ENCODE measurements at places on chromosomes 2 and 18.

DNA sequence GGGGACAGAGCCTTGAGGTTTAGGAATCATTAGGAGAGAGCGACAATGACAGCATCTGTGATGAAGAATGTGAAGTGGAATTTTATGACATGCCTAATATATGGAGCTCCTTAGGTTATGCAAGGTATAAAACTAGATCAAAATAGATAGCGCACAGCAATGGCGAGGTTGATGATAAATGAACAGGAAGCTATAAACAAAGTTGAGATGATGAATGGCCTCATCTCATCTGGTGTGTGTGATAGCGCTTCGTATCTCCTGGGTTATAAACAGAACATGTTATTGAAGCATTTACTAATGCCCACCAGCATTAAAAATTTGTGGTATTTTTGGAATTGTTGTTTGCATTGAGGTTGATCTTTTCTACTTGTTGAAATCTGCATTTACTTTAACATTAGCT lies 231.5 kb downstream of the LTBP1 start:
- DNase-seq = no peak

GRCh38 chr2:9708683-9709538 lies 78.1 kb upstream of the YWHAQ start:
- no peak for DNase-seq

DNA sequence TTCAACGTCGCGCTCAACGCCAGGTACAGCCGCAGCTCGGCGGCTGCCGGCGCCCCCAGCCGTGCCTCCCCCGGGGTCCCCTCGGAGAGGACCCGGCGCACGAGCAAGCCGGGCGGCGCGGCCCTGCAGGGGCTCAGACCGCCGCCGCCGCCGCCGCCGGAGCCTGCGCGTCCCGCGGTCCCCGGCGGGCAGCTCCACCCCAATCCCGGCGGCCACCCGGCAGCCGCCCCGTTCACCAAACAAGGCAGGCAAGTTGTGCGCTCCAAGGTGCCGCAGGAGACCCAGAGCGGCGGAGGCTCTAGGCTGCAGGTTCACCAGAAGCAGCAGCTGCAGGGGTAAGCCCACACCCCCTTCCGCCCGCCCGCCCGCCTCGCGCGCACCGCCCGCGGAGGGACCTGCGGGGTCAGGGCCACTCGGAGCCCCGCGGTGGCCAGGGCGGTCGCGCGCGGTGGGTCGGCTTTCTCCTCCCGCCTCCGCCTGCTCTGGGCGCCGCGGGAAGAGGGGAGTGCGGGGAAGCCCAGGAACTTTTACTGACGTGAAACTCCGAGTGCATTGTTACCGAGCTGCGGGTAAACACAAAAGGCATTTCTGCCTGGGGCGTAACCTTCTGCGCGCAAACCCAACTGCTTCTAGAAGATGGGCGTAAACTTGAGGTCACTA lies 861 bp downstream of the LTBP1 start:
- DNase-seq = no peak

DNA sequence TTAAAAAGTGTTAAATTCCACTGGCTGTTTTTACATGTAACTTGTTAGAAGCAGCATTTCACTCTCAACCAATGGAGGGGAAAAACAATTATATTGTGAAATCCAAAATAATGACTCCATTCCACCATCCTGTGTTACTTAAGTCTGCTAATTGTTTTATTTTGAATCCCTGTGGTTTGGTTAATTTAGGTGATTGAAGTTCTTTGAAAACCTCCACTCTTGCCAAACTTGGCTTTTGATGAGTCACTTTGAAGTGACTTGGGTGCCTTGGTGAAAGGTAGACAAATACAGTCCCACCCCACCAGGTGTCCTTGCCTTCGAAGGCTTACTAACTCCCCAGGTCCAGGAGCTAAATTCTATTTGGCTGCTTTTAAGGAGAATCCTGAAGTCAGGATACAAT lies 1303.8 kb upstream of the NRXN1 start:
- no peak for DNase-seq

GRCh38 chr18:59783138-59783537 lies 85.9 kb upstream of the CCBE1 start:
- no peak for DNase-seq

DNA sequence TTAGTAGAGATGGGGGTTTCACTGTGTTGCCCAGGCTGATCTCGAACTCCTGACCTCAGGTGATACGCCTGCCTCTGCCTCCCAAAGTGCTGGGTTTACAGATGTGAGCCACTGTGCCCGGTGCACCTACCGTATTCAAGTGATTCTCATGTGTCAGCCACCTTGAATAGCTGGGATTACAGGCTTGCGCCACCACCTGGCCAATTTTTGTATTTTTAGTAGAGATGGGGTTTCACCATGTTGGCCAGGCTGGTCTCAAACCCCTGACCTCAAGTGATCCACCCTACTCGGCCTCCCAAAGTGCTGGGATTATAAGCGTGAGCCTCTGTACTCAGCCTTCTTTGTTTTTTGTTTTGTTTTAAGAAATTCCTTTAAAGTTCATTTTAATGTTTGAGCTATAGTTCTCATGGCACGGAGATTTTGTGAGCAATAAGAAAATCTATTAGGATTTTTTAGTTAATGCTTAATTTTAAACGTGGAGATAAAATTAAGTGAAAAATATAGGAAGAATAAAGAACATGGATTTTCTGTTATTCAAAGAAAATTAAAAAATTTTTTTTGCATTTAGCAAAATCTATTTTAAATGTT lies 242.6 kb downstream of the PHLPP1 start:
- peak; percentile 36 for DNase-seq

- no peak for DNase-seq
Measured at GRCh38 chr18:48167897-48168253, 237.4 kb upstream of the SMAD2 start.

- DNase-seq = no peak
Measured at GRCh38 chr2:197161774-197162173, 148.8 kb downstream of the ANKRD44 start.

GRCh38 chr2:232697807-232698110 lies 628 bp downstream of the GIGYF2 start:
- peak; percentile 10 for DNase-seq

DNA sequence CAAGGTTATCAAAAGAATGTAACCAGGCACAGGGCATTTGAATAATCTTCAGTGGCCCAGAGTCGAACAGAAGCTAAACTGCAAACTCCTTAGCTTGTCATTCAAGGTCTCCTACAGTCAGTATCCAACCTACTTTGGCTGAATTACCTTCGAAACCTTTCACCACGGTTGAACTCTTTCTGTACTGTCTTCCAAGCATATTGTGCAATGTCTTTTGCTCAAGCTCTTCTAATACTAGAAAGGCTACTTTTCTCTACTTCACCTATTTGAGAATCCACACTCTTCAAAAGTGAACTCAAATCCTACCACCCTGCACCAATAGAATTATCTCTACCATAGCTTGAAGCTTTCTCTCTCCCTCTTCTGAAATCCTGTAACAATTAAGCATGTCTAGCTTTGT lies 142.9 kb downstream of the NR4A2 start:
- no peak for DNase-seq

GRCh38 chr18:22559414-22560274 lies 141.9 kb upstream of the CTAGE1 start:
- no peak for DNase-seq

DNA sequence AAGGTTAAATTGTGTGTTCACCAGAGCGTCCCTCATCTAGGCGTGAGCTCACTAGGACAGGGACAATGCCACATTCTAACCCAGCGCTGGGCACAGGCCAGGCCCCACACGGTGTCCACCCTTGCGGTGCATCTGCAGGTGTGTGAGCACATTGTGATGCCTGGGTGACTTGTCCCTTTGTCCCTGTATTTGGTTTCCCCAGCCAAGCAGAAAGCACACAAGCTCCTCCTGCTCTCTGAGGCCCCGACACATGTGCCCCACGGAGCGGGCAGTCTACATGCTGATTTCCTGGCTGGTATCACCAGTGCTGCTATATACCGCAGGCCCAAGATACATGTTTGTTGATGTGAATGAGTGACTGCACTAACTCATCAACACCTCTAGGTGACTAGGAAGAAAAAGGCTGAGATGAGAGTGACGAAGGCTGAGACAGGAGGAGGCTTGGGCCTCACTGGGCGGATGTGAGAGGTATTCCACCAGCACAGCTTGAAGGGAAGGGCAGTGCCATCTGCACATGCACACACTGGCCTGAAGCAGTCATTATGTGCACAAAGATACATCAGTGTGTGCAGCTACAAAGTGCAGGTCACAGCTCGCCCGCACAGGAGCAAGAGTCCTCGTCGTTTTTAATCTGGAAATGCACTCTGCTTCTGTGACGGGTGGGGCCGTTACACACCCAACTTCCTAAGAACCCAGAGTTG lies 205.9 kb downstream of the EIPR1 start:
- DNase-seq = no peak

- DNase-seq = no peak
Measured at GRCh38 chr2:201377218-201377617, 20.1 kb upstream of the FLACC1 start.

DNA sequence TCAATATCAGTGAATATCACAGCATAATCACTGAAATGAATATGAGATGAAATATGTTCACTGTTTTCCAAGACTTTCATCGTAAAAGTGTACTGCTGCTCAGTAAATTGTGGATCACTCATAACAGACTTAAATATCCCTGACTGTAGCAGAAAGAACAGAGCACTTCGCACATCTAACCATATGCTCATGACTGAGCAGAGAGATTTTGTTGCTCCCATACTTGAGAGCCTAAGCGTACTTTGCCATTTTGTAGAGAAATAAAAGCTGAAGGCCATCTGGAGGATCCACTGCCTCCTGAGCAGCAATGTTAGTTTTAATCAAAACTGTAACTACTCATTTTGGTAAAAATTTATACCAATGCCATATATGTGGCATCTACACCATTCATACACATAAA lies 243.5 kb downstream of the STK39 start:
- DNase-seq = no peak

GRCh38 chr2:85584354-85584856 lies at the start of gene VAMP5:
Gene VAMP5 (plus strand): TSS chr2:85584431. CDS start chr2:85584491, 60 bp downstream.
- no peak for DNase-seq

- no peak for DNase-seq
Measured at GRCh38 chr2:163132850-163133249, 294.3 kb upstream of the KCNH7 start.

DNA sequence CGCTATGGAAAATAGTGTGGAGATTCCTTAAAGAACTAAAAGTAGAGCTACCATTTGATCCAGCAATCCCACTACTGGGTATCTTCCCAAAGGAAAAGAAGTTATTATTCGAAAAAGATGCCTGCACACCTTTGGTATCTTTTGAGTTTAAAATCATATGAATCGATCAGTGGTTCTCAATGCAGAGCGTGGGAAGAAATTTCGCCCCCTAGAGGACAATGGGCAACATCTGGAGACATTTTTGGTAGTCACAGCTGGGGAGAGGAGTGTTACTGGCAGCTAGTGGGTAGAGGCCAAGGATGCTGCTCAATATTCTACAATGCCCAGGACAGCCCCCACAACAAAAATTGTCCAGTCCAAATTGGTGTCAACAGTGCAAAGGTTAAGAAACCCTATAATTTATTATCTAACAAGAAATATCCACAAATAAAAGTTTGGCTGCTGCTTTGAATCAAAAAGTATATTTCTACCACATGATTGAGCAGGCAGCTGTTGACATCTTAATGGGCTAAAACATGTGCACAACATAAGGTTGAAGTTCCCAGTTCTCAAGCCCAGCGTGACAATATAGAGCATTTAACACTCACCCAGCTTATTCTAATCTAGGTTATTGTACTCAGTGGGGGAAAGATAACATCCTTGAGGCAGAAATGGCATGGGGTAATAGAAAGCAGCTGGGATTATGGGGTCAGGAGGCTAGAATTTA lies 425.7 kb downstream of the LRATD1 start:
- no peak for DNase-seq

DNA sequence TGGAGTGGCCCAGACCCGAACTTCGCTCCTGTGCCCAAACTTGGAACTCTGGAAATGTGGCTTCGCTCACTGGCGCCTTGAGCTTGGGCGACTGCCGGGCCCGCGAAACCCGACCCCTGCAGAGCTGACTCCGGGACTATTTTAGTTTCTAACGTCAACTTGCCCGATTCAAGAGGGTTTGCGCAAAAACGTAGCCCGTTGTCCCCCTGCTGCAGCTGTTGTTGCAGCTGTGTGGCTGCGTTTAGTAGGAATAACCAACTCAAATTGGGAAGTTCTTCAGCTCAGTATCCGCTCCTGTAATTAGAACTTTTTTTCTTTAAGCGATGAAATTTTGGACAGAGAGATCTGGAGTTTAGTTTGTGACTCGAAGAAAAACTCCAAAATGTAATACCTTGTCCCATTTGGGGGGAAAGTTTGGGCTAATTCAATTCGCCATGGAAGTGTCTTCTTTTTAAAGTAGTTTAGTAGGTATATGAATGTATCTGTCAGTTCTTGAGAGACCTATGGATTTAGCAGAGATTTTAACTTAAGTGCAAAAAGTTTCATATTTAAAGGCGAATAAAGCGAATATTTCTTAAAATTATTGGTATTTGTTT lies 559 bp downstream of the MYL12A start:
- DNase-seq = no peak

DNA sequence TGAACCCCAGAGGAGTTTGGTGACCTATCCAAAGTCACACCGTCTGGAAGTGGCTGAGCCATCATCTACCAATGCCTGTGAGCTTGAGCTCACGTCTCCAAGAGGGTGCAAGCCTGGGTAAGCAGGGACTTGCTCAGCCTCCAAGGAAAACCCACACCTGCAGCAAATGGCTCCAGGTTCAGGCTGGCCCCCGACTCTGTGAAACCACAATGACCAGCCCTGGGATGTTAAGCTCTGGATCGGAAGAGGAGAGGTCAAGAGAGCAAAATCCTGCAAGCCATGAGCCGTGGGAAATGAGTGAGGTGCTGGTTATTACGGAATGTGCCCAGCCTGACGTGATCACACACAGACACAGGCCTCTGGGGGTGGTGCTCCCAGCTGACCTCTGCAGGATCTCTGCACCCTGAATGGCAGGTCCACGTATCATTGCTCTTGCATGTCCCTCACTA lies 94.1 kb upstream of the OTOS start:
- DNase-seq = no peak

DNA sequence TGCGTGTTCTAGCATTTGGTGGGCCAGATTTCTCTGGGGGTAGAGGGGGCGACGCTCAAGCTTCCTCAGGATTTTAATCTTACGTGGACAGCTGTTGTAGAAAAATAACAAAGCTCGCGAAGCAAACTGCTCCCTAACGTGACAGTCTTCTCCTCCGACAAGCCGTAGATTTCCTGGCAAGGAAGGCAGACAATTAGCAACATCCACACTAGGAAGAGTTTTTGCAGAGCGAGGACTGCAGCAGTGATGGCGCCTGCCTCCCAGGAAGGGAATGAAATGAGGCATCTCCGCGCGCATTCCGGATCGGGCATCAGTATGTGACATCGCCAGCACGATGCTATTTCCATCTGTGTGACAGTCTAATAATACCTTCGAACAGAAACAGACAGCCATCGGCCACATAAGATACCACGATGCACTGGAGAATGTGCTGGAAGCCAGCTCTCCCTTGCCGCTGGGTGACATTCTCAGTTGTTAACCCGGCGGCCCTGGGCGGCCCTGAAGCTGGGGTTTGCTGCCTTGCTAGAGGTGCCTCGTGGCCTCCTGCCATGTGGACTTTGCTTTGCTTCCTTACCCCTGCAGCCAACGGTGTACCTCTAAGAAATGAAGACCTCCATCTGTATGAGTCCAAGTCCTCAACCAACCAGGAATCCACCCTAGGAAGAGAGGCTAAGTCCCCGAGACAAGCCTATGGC lies 101.8 kb upstream of the AGAP1 start:
- no peak for DNase-seq
